ENCODE measurements at places on chromosomes 11 and 22. TPM values are rescaled to one million over a fixed set of nuclear protein-coding genes. Genes with fewer than 3 reads are reported as not detected.
A peak's percentile ranks its signal among the peaks of the same experiment; 100 is the strongest.

The SGSM1 gene
- total RNA-seq = 3.6 TPM

The IGSF22 gene
- not detected for total RNA-seq

The GAL3ST1 gene
- 0.82 TPM for total RNA-seq

- no peak for DNase-seq
- H3K36me3 ChIP-seq = no peaks in the 10 kb centered on the region
- H3K4me1 ChIP-seq = peaks cover 9% of the 10 kb centered on the region
- peaks cover 8% of the 10 kb centered on the region for H3K27me3 ChIP-seq
- no peak overlapping the region for H3K4me3 ChIP-seq
- H3K27ac ChIP-seq = no peak overlapping the region
These were observed 712 bp downstream of the UPK3A start for GRCh38 chr22:45285263-45286058.

GRCh38 chr11:88414981-88415413, 77.5 kb upstream of the CTSC start:
- H3K27ac ChIP-seq = peak overlapping the region; percentile 10
- H3K27me3 ChIP-seq = no peaks in the 10 kb centered on the region
- no peaks in the 10 kb centered on the region for H3K36me3 ChIP-seq
- H3K4me3 ChIP-seq = no peak overlapping the region

DNA sequence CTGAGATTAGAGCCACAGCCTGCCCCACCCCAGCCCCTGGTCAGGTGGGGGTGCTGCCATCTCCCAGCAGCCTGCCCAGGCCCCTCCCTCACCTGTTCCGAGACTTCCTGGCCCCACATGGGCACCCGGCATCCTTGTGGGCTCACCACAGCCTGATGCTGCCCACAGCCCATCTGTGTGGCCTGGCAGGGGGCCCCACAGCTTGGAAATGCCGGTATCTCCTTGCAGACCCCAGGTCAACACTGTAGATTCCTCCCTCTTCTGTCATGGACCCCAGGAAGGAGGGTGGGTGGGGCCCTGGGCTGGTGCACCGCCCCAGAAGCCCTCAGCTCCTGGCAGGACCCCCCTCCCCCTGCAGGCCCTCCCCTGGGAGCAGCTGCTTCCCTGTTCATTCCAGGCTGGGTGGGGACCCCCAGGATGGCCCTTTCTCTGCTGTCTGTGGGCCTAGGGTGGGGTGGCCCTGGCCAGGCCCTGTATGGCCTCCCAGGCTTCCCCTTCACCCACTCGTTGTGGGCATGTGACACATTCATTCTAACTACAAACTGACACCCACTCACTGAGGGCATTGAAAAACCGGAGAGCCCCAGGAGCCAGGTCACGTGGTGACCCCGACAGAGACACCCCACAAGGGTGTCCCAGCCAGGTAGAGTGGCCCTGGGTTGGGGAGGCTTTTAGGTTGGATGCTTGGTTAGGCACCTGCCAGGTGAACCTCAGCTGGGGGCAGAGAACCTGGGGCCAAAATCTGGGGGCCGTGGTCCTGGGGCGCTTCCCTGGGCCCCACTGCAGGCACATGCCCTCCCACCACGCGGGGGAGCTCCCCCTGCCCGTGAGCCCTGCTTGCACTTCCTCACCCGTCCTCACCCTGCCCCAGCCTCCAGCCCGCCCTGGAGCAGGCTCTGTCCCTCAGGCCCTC, 44.1 kb upstream of the CCDC188 start:
- DNase-seq = no peak
- H3K27ac ChIP-seq = no peak overlapping the region
- H3K36me3 ChIP-seq = no peaks in the 10 kb centered on the region
- no peaks in the 10 kb centered on the region for H3K27me3 ChIP-seq
- no peak overlapping the region for H3K4me3 ChIP-seq
- H3K4me1 ChIP-seq = no peaks in the 10 kb centered on the region

DNA sequence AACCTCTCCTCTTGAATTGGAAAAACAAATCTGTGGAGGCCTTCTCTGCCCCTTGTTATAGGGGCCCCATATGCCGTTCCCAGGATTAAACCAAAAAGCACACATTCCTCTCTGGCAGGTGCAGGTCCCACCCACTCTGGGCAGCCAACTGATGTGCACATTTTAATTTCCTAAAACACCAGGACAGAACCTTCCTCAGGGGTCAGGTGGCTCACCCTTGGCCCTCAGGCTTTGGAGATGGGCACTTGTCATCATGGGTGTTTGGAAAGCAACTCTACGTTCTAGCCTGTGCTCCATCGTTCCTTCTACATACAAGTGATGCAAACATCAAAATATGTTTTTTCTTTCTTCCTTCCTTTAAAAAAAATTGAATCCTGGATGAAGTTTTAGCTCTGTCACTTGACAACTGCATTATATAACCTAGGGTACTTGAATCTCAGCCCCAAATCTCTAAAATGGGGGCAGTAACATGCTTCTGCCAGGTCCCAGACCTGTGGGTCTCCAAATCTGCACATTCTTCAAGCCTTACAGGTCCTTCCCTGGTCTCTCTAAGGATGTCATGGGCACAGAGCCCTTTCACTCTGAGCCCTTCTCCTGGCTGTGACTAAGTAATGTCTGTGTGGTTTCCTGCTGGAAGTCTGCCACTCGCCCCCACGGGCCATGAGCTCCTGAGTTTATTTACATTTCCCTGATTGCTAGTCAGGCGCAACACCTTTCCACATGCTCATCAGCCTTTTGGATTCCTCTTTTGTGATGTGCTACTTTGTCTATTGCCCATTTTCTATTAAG, 43.8 kb downstream of the KCNQ1OT1 start:
- no peak for DNase-seq
- H3K27ac ChIP-seq = no peak overlapping the region
- no peaks in the 10 kb centered on the region for H3K36me3 ChIP-seq
- H3K27me3 ChIP-seq = no peaks in the 10 kb centered on the region
- H3K4me1 ChIP-seq = no peaks in the 10 kb centered on the region

All from sigmoid colon (tissue), 7 donors.